ENCODE measurements at places on chromosomes 6 and 20.

DNA sequence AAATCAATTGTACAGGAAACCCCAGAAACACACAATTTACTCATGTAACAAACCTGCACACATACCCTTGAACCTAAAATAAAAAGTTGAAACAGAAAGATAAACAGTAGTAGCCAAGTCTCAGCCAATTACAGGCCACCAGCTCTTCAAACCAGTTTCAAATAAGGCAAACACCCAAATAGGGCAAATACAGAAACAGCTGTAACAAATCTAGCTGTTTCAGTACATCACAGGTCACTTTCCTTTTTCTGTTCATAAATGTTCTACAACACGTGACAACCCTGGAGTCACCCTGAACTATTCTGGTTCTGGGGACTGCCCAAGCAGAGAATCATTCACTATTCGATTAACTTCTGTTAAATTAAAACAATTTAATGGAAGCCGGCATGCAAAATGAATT is 329.0 kb downstream of the GJA1 start:
- no peak for DNase-seq

GRCh38 chr6:137291441-137291840 is 72.3 kb upstream of the IFNGR1 start:
- no peak for DNase-seq

DNA sequence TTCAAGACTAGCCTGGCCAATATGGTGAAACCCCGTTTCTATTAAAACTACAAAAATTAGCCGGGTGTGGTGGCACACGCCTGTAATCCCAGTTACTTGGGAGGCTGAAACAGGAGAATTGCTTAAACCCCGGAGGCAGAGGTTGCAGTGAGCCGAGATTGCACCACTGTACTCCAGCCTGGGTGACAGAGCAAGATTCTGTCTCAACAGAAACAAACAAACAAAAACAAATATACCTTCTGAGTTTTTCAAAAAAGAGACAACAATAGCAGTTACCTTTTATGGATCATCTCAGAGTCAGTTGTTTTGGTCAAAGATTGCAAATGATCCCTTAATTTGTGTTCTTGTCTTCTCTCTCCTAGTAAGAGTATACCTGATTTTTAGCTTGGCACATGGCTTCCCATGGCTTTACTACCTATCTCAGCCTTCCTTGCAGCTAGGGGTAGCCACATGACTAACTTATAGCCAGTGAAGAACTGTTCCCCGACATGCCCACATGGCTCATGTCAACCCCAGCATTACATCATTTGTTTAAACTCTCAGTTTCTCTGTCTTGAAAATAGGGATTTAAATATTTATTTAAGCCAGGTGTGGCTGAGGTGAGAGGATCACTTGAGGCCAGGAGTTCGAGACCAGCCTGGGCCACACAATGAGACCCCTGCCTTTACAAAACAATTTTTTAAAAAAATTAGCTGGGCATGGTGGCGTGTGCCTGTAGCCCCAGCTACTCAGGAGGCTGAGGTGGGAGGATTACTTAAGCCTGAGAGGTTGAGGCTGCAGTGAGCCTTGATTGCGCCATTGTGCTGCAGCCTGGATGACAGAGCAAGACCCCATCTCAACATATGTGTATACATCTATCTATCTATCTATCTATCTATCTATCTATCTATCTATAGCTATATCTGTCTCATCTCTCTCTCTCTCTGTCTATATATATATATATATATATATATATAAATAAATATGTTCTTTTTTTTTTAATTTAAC is 25.0 kb upstream of the SLC9A8 start:
- no peak for DNase-seq

DNA sequence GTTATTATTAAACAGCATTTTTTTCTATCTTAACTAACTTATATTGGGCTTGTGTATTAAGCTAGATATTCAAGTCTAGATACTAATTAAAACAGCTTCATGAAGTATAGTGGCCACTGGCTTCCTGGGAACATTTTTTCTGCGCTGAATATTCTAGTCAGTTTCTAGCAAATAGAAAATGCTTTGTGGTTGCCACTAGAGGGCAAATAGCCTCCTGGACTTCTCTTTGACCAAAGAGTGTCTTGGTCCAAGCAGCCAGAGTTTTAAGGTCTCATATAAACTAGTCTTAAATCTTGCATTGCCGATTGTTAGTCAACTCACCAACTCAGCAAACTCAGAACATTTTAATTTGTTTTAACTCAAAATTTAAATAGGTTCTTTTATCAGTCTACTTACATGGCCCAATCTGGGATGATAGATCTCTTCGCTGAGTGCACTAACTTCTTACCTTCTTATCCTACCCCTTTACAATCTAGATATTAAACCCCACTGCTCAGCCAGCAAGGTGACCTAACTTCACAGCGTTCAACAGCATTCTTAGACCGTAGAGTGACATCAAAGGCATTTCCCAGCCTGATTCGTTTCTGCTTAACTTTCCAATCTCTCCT is 24.6 kb upstream of the ID4 start:
- DNase-seq = peak; percentile 27
